ENCODE measurements at places on chromosomes 7 and 10. TPM values are rescaled to one million over a fixed set of nuclear protein-coding genes. Genes with fewer than 3 reads are reported as not detected.

- no peak for DNase-seq
Observed at GRCh38 chr7:79982141-79982770, 152.4 kb upstream of the GNAI1 start.

- DNase-seq: no peak
Observed at GRCh38 chr7:51034521-51035264, 252.0 kb upstream of the GRB10 start.

GRCh38 chr7:28269700-28270361 is 89.2 kb upstream of the JAZF1 start:
- DNase-seq: no peak

DNA sequence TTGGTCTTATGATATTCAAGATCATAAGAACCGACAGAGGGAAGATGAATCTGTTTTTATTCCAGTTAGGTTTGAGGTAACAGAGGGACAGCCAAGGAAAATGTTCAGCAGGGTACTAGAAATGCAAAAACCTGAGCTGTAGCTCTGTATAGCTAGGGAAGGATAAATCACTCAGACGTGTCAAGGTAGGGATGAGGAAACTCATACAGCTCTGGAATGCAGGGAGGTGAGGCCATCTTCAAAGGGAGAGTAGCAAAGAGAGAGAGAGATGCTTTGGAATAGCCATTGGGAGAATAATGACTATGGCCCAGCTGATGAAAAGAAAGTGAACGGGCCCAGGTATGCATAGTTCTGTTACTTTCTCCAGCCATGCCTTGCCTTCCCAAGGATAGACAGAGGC is 77.8 kb downstream of the PAX2 start:
- no peak for DNase-seq

- DNase-seq: no peak
Observed at GRCh38 chr10:37263304-37263703, 137.9 kb downstream of the ANKRD30A start.

- no peak for DNase-seq
Observed at GRCh38 chr7:6367701-6368211, 80.0 kb downstream of the DAGLB start.

DNA sequence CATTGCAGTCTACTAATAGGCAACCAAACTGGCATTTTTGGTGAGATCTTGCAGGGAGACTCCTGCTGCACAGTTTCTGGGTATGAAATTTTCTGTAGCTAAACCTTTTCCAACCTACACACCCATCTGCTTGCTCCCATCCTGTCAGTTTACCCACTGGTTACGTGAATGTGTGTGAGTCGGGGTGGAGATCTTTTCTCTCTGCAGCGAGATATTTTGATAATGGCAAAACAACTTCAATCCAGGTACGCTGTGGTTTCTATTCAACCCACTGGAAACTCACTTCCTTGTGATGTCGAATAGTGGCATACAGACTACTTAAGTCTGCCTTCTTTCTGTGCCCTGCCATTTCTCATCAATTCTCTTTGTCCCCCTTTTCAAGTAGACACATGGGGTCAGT is 4.5 kb downstream of the PLEKHA1 start:
- DNase-seq: no peak

DNA sequence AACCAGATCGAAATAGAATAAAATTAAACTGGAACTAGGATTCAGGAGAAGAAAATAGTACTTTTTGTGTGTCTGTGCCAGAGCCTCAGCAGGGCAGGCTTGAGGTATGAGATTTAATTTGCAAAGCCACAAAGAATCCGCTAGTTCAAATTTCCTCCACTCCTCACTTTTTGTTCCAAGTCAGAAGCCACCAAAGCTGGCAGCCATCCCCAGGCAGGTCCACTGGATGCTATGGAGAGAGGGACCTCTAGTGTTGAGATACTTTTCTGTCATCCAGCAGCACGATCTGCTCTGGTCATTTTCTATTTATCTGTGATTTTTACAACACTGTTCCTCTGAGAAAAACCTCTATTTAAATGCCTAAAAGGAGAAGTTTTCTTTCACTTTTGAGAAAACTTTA is 147.9 kb upstream of the FRMD4A start:
- DNase-seq: no peak

GRCh38 chr7:57354679-57355338 is 95.2 kb upstream of the ZNF716 start:
- DNase-seq: no peak

DNA sequence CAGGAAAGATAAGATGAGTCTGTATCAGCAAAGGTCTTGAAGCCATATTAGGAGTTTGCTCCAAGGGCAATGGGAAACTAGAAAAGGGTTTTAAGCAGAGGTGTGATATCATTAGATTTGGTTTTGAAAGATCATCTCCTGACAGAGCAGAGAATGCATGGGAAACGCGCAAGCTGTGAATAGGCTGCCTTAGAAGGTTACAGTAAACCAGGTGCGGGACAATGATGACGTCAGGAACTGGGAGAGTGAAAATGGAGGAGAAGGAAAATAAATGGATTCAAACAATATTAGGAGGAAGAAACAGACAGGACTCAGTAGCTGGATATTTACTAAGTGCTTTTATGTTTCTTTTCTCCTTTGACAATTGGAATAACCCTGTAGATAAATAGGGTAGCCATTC is 50.6 kb downstream of the CACNB2 start:
- DNase-seq: no peak

Gene CCL24
- not detected for total RNA-seq

Gene PLPP4
- total RNA-seq: not detected

Gene SEMA4G
- 1.1 TPM for total RNA-seq

Gene HILPDA
- total RNA-seq: 4.1 TPM

Gene AQP1
- total RNA-seq: 0.20 TPM

Measured in CD4-positive, CD25-positive, alpha-beta regulatory T cell (primary cell).